ENCODE measurements at places on chromosomes 7 and 10.

DNA sequence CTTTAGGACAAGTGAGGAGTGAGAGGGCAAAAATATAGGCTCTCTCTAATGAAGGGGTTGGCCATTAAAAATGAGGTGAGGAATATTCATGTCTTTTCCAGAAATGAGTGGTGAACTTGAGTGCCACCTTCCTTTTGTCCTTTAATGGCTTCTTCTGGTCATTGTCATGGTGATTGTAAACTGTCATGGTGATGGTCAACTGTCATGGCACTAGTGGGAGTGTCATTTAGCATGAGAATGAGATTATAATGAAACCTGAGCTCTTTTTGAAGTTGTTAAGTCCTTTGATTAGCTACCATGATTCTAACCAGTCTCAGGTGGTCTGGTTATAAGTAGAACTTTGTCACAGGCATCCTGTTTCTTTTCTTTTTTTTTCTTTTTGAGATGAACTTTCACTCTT, 524.4 kb downstream of the NEBL start:
- DNase-seq, result no peak

DNA sequence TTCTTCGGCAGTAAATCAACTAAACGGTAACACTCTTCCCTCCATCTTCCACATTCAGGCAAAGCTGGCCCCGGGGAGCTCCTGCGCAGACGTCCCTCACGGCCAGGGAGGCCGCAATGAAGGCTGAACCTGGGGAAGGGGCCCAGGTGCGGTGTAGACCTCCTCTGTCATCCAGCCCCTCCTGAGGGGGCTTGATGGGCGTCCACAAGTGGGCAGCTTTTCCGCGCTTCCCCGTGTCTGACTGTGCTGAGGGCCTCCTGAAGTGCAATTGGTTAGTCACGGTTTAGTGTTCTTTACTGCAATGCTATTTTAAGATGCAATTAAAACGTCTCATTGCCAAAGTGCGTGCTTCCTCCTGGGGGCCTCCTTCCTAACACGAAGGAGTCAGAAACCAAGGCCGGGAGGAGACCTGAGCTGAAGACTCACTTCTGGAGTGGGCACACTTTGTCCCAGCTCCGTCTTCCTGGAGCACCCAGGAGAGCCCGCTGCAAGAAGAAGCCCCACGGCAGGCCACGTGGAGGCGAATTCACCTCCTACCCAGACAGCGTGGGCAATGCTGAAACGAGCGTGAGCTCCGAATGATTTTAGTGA, 173.3 kb downstream of the ELFN1 start:
- DNase-seq, result no peak

DNA sequence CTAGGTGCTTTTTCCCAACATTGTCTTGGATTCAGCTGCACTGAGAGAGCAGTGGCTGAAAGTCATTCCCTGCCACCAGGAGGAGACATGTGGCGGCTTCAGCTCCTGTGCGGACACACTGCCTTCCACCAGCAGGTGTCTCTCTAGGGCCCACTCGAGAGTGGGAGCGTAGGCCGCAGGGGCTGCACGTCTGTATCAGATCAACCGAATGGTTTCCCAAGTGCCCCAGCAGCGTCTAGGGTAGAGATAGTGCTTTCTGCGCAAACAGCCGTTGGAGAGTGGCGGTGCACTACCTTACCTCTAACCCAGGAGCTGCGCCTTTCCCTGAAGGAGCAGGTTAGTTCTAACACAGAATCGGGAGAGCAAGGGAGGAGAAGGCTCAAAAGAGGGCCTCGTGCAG, 31.7 kb downstream of the PAPOLB start:
- DNase-seq, result no peak

DNA sequence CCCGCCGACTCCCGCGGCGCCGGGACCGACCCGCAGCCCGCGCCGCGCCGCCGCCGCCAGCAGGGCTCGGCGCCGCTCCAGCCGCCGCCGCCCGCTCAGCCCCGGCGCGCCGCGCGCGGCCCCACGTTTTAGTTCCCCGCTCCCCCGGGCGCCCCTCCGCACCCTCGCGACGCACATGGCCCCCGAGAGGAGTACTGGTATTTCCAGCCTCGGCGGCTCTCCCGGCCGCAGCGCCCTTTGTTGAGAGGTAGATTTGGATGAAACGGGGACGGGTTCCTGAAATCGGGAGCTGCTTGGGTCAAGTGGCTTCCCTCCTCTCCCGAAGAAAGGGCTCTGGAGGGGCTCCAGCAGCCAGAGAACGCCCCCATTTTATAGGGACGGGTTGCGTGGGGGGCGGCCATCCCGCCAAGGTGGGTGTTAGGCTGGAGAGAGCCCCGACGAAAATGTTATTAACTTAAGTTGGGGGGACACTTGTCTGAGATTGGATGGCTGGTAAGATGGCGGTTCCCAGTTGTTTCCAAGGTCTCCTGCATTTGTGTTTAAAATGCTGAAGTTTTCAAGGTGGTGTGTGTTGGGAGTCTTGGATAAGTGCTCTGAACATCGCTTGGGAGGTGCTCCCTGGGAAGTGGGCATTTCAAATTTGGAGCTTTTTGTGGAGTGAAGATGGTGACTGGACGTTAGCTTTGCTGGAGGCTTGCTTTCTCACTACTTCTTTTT, 1.2 kb downstream of the BMI1 start:
- no peak for DNase-seq
